ENCODE measurements at places on chromosomes 12 and 14. TPM values are rescaled to one million over a fixed set of nuclear protein-coding genes. Genes with fewer than 3 reads are reported as not detected.

Gene RBM19
- total RNA-seq: 46.0 TPM

DNA sequence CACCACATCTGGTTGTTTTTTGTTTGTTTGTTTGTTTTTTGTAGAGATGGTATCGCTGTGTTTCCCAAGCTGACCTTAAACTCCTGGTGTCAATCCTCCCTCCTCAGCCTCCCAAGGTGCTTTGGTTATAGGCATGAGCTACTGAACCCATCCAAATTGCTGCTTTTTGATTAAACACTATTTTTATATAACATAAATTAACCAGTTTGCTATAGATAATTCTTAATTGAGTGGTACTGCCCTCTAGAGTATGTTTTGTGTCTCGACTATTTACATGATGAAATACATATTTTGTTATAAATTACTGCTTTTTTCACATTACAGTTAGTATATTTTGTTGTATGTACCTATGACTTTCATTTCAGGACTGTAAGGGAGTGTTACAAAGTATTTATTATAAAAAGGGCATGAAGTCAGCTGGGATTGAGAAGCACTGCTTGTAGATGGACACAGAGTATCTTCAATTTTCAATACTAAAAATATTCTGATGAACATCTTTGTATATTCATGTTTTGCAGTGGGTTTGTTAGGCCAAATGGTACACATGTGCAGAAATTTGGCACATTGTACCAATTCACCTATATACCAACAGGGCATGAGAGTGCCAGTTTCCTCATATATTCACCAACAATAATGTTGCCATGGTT is 14.9 kb upstream of the SCAF11 start:
- peak; percentile 10 for DNase-seq

GRCh38 chr12:40988355-40988754 is 199.8 kb upstream of the PDZRN4 start:
- no peak for DNase-seq

- no peak for DNase-seq
Measured at GRCh38 chr12:67504026-67504425, 144.5 kb upstream of the DYRK2 start.

Gene CABP1
- 1.6 TPM for total RNA-seq

GRCh38 chr12:40945772-40946171 is 242.3 kb upstream of the PDZRN4 start:
- no peak for DNase-seq

GRCh38 chr12:125071456-125071855 is 6.2 kb downstream of the AACS start:
- no peak for DNase-seq

DNA sequence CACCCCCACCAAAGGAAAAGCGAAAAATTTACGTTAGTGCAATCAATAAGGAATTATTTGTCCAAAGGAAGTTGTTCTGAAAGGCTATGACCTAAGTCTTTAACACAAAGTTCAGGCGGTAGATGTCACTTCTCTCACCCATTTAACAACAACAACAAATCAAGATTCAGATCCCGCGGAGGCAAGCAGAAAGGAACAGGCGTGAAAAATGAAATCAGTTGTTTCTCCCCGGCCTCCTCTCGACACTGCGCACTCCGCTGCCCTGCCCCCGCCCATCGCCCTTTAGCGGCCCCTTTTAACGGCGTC is 1.4 kb downstream of the DENND5B start:
- DNase-seq: no peak

DNA sequence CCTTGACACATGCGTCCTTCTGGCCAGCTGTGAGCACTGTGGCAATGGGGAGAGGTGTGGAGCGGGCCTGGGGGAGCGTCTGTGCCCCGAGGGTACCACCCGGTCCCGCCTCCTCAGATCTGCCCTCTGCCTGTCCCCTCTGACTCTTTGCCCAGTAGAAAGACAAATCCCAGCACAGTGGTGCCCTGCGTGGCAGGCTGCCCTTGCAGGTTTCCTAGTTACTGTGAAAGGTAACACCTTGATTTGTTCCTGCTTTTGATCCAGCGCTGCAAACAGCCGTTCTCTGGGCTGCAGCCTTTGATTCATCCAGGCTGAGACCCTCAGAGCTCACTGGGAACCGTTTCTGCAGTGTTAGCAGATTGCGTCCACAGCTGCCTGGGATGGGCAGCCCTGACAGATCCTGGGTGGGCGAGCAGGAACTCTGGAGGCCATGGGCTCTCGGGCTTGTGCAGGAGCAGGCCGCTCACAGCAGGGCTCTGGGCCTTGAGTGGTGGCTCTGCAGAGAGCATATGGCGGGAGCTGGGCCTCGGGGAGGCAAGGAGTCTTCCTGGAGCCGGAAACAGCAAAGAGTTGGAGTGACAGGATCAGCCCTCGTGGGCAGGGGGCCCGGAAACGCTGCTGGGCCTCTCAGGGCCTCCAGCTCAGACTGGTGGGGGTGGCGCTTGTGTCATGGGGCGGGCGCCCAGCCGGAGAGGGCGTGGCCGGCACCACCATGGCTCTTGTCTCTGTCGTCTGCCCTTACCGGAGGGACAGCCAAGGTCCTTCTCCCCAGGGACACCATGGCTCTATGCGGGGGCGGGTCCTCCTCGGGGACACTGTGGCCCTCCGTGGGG is 16.6 kb downstream of the FBRSL1 start:
- peak; percentile 98 for DNase-seq

DNA sequence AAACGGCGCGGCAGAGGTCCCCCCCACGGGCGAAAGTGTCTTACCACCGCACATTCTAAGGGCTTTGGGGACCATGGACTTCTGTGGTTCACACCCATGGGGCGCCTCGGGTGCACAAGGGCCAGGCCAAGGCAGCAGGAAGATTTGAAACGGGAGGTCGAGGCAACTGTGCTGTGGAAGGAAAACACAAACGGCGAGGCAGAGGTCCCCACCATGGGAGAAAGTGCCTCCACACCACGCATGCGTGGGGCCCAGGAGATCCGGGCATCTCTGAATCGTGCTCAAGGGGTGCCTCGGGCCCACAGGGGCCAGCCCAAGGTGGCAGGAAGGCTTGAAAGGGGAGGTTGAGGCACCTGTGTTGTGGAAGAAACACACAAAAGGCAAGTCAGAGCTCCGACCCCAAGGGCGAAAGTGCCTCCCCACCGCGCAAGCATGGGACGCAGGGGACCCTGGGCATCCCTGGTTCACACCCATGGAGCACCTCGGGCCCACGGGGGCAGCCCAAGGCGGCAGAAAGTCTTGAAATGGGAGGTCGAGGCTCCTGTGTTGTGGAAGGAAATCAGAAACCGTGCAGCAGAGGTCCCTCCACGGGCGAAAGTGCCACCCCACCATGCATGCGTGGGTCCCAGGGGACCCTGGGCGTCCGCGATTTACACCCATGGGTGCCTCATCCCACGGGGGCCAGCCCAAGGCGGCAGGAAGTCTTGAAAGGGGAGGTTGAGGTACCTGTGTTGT is 371.0 kb downstream of the ALG10 start:
- no peak for DNase-seq

- DNase-seq: no peak
Measured at GRCh38 chr12:69338120-69338859, 9.9 kb upstream of the LYZ start.

DNA sequence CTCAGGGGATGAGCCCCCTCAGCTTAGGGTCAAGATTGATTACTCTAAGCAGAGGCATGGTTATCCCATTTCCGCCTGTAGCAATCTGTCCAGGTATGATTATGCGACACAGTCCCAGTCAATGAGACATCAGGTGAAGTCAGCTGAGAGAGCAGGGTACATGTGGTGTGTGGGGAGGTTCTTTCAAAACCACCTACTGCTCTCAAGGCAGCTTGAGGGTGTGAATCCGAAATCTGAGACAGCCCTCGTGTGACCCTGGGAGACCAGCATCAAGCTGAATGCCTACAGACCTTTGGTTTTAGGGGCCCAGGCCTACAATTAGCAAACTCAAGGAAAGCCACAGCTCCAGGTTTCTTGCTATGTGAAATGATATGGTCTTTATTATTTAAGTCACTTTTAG is 275.7 kb downstream of the ITPR2 start:
- no peak for DNase-seq

GRCh38 chr14:50520947-50521815 is 11.2 kb downstream of the MAP4K5 start:
- DNase-seq: peak; percentile 59

GRCh38 chr12:6104027-6104426 is 20.4 kb downstream of the VWF start:
- no peak for DNase-seq

GRCh38 chr12:21265932-21266331 is 68.8 kb downstream of the SLCO1A2 start:
- no peak for DNase-seq

DNA sequence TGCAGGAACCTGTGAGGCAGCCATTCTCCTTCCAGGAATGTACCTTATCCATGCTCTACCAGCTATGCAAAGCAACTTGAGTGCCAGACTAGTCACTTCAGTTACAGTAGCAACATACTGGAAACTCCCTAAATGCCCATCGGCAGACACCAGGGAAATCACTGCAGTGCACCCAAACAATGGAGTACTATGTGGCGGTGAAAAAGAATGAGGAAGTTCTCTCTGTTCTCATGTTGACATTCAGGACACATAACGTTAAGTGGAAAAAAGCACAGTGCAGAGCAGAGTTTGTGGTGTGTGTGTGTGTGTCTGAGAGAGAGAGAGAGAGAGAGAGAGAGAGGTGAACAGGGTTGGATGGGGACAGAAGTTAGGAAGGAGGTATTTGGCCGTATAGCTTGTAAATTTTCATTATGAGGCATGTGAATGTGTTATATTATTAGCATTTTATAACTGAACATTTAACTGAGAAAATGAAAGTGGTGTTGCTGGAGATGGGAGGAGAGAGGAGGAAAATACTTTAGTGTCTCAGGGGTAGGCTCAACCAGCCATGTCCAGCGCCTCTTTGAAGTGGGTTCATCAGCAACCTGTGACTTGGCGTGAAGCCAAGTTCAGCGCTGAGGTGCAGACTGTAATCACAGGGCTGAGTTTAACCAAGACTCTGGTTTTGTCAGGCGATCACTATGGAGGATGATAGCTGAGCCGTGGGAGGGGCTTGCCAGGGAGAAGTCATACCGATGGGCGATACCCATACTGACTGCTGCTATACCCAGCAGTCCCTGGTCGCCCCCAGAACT is 17.3 kb downstream of the TNFAIP2 start:
- no peak for DNase-seq

DNA sequence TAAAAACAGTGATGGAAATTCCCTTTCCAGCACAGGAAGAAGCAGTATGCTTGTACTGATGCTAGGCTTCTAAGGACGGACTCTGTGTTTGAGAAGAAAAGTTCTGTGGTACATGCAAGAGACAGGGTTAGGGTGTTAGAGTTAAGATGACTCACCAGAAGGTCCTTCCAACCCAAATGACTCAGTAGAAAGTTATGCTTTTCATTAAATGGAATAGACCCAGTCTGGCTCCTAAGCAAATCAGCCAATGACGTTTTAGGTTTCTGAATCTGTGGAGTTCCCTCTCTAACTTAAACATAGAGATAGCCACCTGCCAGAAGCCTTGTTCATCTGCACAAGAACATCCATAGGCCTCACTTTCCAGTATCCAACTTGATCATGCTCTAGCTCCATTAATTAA is 5.7 kb downstream of the PTHLH start:
- peak; percentile 90 for DNase-seq

Gene C12orf54
- total RNA-seq: not detected

Gene KLHL33
- total RNA-seq: 0.04 TPM

Gene ATF1
- 37.9 TPM for total RNA-seq

- DNase-seq: no peak
Measured at GRCh38 chr12:15834575-15834974, 45.4 kb upstream of the EPS8 start.

DNA sequence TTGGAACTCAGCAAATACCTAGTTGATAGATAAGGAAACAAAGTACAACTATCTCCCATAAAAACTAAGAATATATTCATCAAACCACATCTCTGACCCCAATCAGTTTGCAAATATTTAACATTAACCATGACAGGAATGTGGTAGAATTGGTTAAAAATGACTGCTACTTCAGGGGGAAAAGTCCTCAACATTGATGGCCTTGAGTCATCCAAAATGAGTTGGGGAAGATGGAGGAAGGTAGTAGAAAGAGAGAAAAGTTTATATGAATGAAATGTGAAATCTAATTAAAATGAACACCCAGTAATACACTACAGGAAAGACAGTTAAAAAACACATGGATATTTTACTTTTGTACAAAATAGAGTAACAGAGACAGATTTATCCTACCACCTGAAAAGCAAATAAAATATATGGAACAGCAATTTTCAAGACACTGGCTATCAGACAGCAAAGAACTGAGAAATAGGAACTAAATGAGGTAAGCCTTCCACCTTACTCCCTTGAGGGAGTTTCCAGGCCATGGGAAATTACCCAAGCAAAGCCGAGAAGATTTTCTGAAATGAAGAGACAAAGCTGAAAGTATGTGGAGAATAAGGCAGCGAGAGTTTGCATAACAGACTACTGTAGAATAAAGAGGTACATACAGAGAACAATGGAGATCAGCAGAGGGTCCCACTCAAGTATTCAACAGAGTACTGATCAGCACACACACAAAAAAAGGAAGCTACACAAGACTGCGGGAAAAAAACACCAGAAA is 49.6 kb downstream of the TC2N start:
- DNase-seq: no peak

- no peak for DNase-seq
Measured at GRCh38 chr12:105939181-105939721, 199.5 kb downstream of the NUAK1 start.

- no peak for DNase-seq
Measured at GRCh38 chr12:60255044-60255443, 659.2 kb downstream of the SLC16A7 start.

- no peak for DNase-seq
Measured at GRCh38 chr12:12804011-12804410, 9.1 kb upstream of the DDX47 start.

DNA sequence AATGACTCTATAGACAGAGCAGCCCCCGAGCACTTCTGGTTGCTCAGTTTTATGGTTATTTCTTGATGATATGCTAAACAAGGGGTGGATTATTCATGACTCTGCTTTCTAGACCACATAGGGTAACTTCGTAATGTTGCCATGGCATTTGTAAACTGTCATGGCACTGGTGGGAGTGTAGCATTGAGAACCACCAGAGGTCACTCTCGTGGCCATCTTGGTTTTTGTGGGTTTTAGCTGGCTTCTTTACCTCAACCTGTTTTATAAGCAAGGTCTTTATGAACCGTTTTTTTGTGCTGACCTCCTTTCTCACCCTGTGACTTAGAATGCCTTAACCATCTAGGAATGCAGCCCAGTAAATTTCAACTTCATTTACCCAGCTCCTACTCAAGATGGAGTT is 1036.2 kb upstream of the FLRT2 start:
- DNase-seq: peak; percentile 4

Gene TAS2R42
- not detected for total RNA-seq
